ENCODE measurements at places on chromosomes 2 and 18. TPM values are rescaled to one million over a fixed set of nuclear protein-coding genes. Genes with fewer than 3 reads are reported as not detected.

DNA sequence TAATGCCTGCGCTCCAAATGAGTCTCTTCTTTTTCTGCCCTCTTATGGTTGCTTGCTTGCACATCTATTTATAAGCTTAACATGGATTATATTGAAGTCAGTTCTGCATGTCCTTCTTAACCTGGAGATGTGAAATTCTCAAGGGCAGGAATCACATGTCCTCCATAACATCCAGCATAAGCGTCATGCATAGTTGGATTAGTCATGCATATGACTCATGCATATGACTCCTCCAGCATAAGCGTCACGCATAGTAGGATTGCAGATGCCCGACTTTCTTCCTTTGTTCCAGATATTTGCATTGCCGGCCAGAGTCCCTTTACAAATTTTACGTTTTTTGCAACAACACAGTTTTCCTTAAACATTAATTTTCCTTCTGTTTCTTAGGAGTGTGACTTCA, 308.6 kb downstream of the TGIF1 start:
- DNase-seq, result no peak

DNA sequence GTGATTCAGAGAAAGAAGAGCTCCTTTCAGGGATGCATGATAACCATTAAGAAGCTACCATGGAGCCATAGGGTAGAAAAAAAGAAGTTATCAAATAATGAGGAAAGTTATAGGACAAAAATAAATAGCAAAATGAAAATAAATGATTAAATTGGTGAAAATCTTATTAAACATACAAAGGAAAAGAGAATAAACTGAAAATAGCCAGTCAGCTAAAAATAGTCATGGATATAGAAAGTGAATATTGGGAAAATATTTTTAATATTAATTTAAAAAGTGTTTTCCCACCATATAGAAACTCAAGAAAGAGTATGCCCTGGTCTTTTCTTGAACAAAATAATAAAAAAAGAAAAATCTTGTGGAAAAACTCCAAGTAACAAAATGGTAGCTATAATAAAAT, 209.2 kb upstream of the CDH19 start:
- DNase-seq, result no peak

Gene REG3G
- not detected for total RNA-seq

DNA sequence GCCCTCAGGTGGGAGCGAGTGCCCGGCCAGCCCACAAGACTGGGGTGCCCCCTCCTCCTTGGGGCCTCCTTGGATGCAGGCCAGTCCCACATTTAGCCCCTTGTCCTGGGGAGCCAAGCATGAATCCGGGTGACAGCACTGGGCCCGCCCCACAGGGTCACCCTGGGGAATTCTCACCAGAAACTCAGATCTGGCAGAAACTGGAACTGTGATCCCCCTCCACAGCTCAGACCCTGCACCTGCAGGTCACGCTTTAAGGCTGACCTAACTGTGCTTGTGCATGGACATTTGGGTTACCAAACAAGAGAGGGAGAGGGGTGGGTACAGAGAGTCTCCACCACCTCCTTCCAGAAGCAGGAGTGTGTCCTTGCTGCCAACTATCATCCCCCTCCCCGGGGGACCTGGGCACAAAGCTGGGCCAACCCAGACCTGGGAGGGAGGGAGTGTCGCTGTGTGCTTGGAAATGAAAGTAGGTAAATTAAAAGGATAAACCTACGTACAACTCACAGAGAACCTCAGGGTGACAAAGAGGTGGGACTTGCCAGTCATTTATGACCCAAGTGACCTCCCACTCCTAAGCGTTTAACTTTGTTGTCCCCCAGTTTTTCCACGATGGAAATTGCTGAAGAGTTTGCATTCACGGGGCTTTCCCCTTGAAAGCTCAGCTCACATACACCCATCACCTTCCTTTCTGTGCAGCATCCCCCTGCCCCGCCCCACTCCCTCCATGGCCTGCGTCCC, 9.1 kb downstream of the ITM2C start:
- no peak for DNase-seq

DNA sequence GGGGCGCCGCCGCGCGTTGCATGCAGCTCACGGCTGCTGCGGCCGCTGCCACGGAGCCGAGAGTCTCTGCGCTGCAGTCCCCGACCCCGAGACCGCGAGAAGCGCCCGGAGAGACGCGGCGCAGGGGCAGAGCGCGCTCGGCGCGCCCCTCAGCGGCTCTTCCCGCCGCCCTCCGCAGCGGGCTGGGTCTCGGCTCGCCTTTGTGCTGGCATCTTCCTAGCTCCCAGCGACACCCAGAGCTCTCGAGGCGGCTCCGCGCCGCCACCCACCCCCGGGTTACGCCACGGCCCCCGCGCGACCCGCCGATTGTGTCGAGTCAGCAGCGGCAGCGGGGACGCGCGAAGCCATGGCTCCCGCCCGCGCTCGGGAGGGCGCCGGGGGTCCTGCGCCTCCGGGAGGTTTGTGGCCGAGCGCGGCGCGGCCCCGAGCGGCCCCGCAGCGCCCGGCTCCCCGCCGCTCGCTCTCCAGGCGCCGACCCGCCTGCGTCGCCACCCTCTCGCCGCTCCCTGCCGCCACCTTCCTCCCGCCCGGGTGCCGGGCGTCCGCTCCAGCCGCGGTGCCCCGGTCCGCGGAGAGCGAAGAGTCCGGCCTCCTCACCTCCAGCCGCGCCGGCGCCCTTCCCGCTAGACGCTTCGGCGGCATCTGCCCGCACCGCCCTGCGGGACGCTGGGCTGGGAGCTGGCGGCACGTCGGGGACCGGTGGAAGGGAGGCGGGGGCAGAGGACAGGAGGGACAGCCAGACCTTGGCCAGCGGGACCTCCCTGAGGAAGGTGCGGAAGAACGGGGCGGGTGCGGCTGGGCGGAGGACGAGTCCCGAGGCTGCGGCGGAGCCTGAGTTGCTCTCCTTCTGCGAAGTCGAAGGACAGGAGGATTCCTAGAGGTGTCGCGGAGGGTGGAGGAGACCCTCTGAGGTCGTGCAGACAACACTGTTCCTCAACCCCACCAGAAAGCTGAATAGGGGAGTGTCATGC, 46.3 kb upstream of the CCDC150 start:
- DNase-seq, result no peak

GRCh38 chr2:158760887-158761286, 34.2 kb upstream of the DAPL1 start:
- DNase-seq, result no peak

- DNase-seq, result peak; percentile 45
Observed at GRCh38 chr2:10477443-10478297, 29.5 kb upstream of the ODC1 start.

DNA sequence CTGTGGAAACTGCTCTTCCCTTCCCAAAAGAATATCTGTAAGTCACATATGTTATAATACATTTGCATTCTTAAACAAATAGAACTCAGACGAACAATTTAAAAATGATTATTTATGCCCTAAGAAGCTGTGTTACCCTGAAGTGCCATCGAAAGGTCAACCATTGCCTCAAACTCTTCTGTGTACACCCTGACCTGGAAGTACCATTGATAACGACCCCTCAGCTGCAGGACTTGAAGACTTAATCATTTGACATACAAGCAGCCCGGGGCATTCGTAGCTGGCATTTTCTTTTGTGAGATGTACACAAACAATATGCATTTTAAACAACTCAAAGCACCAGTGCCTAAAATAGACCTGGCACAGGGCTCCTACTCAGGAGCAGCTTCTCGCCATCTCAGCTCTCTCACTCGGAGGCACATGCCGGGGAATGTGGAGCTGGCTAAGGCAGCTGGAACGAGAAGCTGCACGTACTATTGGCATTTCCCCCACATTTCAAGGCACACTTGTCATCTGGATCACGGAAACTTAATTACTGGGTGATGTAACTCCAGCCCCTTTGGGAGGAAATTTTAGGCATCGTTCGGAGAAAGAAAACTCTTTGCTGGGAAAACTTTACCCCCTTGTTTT, 170.0 kb upstream of the GALNT5 start:
- DNase-seq, result peak; percentile 61

Gene MALT1
- total RNA-seq, result 38.2 TPM

Gene ST8SIA3
- not detected for total RNA-seq
